ENCODE measurements at places on chromosomes 2 and 18.
A peak's percentile ranks its signal among the peaks of the same experiment; 100 is the strongest.

DNA sequence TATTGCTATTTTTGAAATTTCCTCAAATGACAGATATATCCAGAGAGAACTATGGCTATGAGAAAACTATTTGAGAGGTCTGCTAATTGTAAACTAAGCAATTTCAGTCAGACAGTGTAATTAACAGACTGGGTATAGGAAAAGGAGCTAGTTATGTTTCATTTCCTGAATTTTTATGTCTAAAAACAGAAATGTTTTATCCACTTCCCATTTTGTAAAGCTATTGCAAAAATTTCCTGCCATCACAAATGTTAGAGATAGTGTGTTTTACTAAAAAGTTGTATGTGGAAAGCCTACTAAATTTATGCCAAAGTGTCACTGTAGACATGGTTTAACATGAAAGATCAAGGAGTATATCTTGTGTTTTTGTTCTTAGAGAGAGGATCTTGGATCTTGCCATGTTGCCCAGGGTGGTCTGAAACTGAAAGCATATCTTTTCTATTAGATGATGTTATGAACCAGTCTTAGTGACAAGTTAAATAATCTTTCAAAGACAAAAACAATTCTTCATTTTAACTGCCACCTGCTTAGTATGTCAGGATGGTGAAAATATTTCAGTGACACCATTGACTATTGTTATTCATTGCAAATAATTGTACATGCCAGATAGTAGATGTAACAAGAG is 40.5 kb upstream of the ITPRID2 start:
- DNase-seq: no peak

DNA sequence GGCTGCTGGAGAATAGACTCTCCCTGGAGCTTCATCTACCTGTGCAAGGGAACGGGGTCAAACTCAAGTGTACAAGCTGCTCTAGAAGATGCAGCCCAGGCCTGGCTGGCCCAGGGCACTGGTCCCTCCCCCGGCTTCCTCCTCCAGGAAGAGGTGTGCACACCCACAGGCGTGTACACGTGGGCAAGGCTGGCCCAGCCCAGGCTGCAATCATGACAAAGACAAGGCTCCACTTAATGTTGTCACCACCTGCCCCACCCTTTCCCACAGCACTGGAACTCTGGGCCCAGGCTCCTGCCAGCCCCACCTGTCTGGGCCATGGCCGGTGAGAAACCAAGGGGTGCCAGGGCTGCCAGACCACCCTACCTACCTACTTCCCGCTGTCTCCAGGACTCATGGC is 29.6 kb upstream of the ALPP start:
- no peak for DNase-seq

DNA sequence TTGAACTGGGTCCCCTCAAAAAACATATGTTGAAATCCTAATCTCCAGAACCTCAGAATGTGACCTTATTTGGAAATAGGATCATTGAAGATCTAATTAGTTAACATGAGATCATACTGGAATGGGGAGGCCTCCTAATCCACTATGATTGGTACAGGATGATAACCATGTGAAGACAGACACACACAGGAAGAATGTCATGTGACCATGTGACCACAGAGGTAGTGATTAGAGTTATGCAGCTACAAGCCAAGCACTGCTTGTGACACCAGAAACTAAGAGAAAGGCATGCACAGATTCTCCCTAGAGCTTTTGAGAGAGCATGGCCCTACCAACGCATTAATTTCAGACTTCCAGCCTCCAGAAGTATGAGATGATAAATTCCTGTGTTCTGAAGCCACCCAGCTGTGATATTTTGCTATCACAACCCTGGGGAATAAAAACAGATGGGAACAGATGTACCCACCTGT is 47.0 kb upstream of the TGIF1 start:
- peak; percentile 40 for DNase-seq

DNA sequence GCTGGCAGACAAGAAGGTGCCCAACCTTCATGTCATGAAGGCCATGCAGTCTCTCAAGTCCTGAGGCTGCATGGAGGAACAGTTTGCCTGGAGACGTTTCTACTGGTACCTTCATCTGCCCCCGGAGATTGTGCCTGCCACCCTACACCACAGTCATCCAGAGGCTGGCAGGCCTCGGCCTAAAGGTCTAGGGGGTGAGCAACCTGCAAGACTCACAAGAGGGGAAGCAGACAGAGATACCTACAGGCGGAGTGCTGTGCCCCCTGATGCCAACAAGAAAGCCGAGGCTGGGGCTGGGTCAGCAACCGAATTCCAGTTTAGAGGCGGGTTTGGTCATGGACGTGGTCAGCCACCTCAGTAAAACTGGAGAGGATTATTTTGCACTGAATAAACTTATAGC is 12.0 kb upstream of the SERTAD2 start:
- DNase-seq: no peak

DNA sequence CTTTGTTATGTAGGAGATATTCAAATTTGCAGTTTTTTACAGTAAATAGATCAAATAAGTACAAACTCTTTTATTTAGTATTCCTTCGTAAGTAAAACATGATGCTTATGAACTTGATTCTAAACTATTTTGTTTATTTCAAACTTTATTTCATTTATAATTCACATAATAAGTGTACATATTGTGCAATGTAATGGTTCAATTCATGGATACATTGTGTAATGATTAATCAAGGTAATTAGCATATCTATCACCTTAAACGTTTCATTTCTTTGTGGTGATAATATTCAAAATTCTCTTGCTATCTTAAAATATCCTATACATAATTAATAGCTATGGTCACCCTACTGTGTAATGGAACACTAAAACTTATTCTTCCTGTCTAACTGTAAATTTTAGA is 525.9 kb upstream of the ZNF804A start:
- no peak for DNase-seq

DNA sequence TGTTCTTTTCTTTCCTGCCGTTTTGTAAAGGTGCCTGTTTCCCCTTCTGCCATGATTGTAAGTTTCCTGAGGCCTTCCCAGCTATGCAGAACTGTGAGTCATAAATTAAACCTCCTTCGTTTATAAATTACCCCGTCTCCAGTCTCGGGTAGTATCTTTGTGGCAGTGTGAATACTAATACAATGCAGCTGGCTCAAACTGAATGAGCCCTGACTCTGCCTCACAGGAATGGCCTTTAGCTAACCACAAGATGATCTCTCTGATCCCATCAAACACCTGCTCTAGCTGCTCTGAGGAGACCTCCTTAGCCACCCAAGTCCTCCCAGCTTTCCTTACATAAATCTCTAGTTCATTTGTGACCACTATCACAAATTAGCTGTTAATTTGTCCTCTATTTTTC is 41.5 kb upstream of the CAB39 start:
- no peak for DNase-seq

DNA sequence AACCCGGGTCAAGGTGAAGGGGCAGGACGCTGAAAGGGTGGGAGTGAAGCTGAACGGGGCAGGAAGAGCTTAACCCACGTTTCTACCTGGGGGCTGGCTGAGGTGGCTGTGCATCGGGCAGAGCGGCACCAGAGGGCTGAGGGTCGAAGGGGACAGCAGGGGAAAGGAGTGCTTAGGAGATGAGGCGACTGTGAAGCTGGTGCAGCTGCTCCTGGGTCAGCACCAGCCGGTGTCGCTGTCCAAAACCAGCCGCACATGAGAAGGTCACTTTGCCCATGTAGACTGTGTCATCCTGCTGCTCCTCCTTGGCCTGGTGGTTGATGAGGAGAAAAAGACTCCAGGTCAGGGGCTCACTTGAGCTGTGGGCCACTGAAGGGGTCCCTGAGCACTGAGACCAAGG is 18.1 kb upstream of the SLC4A5 start:
- no peak for DNase-seq

GRCh38 chr2:125386074-125386473 is 1269.9 kb upstream of the GYPC start:
- no peak for DNase-seq
